Ovary (tissue), 10 donors: ENCODE measurements at places on chromosomes 16 and 17.

GRCh38 chr17:68526548-68526947 is 14.3 kb downstream of the PRKAR1A start:
- no peak for DNase-seq

DNA sequence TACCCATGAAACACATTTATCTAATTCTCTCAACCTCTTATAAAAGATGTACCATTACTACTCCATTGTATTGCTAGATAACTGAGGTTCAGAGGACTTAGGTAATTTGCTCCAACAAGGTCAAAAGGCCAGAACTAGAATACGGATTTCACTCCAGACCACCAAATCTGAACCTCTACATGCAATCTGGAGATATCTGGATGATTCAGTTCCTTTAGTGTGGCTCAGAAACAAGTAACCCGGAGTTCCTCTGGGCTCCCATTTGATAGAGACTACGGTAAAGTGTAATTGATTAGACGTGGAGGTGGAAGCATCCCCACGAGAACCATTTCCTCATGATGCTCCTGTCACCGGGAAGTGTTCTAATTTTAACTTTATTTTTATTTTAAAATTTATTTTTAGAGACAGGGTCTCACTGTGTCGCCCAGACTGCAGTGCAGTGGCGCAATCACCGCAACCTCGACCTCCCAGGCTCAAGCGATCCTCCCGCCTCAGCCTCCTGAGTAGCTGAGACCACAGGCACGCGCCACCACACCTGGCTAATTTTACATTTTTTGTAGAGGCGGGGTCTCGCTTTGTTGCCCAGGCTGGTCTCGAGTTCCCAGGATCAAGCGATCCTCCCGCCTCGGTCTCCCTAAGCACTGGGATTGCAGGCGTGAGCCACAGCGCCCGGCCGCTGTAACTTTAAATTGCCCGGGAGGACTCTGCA is 608 bp upstream of the COX10 start:
- no peak for DNase-seq

- no peak for DNase-seq
Observed at GRCh38 chr16:51193879-51194278, 42.8 kb upstream of the SALL1 start.

DNA sequence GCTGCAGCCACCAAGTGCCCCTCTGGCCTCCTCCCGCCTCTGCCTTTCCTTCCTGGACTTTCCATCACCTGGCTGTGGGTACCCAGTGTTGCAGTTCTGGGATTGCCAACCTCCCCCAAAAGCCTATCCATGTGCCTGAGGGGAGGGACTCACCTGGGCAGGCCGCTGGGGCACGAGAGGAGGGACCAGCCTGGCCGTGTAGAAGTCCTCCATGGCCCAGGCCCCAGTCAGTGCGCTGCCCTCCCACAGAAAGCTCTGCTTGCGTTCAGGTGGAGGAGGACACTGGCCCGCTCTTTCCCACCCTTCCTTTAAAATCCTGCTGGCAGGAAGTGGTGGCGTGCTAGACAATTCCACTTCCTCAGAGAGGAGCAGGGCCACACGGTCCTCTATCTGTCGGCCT is 14.2 kb downstream of the SLX4 start:
- no peak for DNase-seq
